ENCODE measurements at places on chromosomes 2 and 18.

GRCh38 chr2:219278655-219279150 is 463 bp upstream of the DNAJB2 start:
- no peak for DNase-seq

GRCh38 chr2:22167256-22167655 is 1043.5 kb downstream of the TDRD15 start:
- no peak for DNase-seq

GRCh38 chr2:224041554-224041953 is 2.5 kb upstream of the SERPINE2 start:
- peak; percentile 75 for DNase-seq

DNA sequence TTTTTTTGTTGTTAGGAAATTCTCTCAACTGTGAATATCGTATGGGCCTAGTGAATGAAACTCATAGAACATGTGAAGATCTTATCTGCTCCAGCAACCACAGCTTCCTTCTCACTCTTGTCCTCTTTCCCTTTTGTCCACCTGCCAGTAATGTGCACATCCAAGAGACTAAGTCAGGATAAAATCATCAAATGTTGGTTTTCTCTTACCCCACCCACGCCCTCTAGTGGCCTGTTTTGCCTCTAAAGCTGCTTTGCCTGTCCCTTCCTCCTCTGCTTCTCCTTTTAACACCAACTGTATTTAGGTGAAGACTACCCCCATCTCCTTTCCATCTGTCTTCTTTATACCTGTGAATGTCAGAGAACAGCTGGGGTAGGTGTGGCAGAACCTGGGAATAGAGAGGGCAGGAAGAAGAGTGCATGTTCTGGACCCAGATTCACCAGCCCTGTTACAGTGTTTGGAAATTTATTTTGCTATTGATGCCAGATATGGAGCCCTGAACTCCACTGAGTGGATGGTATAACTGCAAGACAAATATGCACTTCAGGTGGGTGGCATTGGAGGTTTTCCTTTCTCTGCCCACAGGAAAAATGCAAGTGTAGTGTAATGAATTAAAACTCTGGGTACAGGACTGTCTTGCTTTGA is 8.4 kb upstream of the MGAT5 start:
- peak; percentile 68 for DNase-seq

DNA sequence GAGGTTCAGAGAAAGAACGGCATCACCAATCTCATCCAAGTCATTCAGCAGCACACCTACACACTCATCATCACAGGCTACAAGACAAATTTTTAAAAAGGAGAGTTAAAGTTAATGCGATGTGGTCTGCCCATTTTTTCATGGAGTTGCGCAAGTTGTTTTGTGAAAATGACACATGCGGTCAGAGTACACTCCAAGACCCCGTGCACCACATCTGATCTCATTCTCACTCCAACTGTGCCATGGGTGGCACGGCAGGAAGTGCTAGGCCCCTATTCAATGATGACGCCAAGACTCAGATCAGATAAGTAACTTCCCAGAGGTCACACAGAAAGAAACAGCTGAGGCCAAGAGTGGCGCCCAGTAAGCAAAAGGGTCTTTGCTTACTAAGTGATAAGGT is 119.8 kb downstream of the LAMA1 start:
- no peak for DNase-seq

DNA sequence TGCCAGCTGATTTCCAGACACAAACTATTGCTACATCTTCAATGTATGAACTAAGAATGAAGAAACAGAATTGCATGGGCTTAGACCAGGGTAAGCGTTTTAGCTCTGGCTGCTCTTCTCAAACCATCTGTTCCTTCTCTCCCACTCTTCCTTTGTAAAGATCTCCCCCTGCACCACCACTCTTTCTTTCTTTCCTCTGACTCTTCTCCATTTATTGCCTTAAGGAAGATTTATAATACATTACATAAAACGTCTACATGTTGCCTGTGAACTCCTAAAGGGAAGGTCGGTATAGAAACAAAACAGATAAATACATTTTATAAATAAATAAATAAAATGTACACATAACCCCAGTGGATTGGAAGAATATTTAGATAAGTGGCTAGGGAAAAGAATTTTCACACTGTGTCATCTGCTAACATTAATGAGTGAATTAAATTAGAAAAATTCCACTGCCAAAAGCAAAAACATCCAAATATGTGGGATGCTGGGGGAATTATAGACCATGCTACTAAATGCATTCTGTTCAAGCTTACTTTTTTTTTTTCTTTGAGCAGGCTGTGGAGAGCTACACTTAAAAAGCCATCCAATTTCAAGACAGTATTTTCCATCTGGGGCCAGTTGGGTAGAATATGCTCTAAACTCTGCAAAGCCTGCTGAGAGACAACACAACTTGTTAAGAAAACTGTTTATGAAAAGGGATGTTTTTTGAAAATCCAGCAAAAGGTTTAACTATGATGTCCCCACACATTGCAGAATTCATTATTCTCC is 41.5 kb downstream of the NCKAP5 start:
- no peak for DNase-seq

DNA sequence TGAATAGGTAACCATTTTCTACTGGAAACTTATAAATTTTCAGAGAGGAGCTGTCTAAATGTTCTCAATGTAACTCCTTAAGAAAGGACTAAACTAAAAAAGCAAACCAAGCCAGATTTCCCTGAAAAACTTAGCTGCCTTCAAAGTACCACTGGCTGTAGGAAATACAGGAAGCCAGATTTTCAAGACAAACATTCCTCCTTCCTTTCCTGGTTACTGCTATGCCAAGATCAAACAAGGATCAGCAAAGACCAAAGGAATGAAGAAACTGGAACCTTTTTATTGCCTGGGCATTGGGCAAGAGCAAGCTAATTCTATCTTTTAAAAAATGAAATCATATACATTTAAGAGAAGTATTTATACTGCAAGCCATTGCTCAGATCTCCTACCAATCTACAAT is 212.7 kb downstream of the DYM start:
- DNase-seq: no peak

- DNase-seq: no peak
Observed at GRCh38 chr18:11119550-11119949, 29.8 kb downstream of the PIEZO2 start.

DNA sequence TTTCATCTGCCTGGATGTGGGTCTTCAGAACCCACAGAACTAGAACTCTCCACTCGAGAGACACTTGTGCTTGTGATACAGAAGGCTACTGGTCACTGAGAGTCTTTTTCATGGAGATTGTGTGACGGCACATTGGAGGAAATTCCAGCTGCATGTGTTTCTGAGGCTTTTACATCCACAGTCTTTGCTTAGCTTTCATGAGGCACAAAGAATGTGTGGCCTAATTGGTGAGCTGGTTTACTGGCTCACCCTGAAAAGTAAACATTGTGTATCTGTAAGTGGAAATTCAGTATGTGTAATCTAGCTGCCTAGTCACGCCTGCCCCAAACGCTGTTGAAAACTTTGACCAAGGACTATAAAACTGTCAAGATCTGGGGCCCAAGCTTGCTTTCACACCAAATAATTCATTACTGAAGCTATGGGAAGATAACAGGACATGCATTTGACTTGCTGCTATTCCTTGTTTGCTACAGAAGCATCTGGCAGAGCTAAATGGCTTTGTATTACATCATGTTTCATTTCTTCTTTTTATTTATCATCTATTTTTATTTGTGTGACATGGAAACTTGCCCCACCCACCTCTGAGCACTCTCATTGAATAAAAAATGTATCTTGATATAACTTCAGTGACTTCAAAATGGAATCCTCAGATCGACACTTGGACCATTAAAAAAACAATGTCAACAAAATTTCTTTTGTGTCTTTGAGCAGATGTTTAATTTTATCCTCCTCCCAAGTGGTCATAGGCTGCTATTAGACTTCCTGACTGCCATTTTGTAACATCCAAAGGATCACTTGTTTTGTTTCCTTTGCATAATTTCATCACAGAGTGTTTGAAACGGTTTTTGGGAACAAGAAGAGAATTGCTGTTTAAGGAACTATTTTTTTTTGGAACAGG is 80.2 kb downstream of the EFEMP1 start:
- DNase-seq: no peak

- no peak for DNase-seq
Observed at GRCh38 chr2:44746856-44747615, 194.5 kb upstream of the SIX3 start.

- DNase-seq: no peak
Observed at GRCh38 chr18:31720867-31721266, 36.5 kb upstream of the B4GALT6 start.

- no peak for DNase-seq
Observed at GRCh38 chr2:71796174-71796593, 342.8 kb downstream of the DYSF start.

DNA sequence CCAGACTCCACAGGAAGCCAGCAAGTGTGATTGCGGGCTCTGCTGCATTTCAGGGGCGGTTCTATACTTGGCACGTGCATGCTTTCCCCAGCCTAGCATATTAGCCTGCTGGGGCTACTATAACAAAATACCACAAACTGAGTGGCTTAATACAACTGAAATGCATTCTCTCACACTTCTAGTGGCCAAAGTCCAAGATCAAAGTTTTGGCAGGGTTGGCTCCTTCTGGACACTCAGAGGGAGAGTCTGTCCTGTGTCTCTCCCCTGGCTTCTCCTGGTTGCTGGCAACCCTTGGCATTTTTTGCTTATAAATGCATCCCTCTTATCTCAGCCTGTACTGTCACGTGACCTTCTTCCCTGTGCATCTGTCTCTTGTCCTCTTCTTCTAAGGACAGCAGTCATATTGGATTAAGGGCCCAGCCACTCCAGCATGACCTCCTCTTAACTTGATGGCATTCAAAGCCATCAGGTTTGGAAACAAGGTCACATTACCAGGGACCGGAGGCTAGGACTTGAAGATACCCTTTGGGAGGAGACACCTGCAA is 138.7 kb downstream of the RNF152 start:
- no peak for DNase-seq

DNA sequence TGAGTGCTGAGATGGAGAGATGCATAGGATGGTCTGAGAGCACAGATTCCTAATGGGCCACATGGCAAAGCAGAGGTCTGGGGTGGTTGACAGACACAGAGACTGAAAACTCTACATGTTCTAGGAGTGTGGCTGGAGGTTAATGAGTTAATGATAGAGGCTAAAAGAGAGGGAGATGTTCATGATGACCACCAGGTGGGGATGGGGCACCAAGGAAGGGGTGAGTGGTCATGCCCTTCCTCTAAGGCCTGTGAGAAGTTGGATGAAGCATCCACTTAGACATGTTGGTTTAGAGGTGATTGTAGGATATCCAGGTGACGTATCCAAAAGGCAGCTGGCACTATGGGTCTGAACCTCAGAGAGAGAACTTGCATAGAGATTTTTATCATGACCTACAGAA is 102.1 kb downstream of the LRP2 start:
- DNase-seq: no peak

GRCh38 chr2:75012080-75012479 is 53.6 kb downstream of the POLE4 start:
- no peak for DNase-seq

GRCh38 chr18:74632856-74633255 is 35.2 kb downstream of the ZNF407 start:
- DNase-seq: no peak

DNA sequence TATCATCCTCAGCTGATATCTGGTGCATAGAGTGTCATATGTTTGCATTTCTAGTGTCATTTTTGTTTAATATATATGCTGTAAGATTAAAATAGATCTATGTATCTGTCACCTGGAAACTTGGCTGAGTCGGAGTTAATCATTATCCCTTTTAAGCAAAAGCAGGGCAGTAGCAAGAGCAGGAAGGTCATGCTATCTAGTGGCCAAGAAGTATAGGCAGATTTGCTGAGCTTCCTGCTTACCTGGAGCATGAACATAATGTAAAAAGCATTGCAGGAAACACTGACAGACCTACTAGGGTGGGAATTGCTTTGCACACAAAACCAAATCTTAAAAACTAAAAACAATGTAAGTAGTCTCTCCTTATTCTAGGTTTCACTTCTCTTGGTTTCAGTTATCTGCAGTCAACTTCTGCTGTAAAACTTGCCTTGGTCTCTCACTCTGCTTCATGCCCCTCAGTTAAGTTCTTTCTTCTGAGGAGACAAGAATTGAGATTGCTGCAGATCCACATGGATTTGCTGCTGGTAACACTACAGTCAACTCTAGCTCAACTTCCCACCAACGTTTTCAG is 295.3 kb downstream of the CDH7 start:
- DNase-seq: no peak

DNA sequence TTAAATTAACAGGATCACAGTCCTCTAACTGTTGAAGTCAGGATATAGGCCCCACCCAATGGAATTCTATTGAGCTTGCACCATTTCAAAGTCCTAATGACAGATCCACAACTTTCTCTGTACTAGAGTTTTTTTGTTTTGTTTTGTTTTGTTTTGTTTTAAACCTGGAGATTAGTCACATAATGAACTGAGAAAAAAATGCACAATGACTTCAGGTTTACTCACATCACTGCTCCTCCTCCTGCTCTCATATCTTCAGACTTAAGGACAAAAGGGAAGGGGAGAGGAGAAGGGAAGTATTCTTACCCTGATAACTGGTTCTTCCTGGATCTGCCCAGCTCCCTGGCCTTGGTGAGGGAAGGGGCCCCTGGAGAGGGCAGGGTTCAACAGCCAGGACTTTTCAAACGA is 208.2 kb upstream of the EPHA4 start:
- no peak for DNase-seq

DNA sequence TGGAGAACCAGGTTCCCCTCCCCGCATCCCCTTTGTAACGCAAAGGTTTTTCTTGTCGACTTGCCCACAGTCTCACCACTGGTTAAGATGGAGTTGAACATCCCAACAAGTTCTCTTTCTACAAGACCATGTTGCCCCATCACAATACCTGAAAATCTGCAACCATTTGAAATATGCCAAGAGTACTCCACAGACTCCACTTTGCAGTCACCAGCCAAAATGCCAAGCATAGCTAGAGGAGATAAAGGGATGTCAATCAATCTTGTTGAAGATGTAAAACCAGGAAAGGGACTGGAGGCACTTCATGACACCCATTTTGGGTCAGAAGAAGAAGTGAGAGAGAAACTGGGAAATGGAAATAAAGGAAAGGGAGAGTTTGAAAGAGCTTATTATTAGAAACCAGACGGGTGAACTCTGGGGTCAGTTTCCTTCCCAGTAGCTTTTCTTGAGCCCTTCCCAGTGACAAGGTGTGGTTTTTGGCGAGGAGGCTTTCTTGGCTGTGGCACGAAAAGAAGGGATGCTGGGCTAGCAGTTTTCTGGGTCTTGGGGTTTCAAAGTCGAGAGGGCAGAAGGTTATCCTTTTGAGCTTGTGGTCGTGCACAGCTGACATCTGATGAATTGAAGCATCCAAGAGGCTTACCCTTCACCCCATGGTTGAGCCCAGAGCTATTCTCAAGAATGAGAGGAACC is 79.3 kb downstream of the ACAA2 start:
- DNase-seq: no peak

DNA sequence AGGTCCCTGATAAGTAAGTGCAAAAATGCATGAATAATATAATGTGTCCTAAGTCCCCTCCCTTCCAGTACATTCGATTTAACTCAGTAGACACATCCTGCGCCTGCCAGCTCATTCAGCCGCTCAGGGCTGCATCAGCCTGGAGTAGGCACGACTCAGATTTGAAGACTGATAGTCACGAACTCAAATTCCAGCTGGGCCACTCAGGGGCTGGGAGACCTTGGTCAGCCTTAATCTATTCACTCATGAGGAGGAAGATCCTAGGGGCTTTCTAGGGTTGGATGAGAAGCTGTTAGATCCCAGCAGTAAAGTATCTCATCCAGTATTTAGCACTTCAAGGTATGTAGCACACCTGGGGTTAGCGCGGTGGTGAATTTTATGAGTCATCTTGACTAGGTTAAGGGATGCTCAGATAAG is 98.9 kb upstream of the ODC1 start:
- no peak for DNase-seq
